Stomach (tissue), 19 donors: ENCODE measurements at places on chromosomes 1 and 21. TPM values are rescaled to one million over a fixed set of nuclear protein-coding genes. Genes with fewer than 3 reads are reported as not detected.

GRCh38 chr1:159960721-159961381 lies 6.8 kb upstream of the SLAMF9 start:
- peak; percentile 72 for DNase-seq

- DNase-seq: no peak
These were observed 235.6 kb downstream of the SMYD3 start for GRCh38 chr1:246271516-246271915.

DNA sequence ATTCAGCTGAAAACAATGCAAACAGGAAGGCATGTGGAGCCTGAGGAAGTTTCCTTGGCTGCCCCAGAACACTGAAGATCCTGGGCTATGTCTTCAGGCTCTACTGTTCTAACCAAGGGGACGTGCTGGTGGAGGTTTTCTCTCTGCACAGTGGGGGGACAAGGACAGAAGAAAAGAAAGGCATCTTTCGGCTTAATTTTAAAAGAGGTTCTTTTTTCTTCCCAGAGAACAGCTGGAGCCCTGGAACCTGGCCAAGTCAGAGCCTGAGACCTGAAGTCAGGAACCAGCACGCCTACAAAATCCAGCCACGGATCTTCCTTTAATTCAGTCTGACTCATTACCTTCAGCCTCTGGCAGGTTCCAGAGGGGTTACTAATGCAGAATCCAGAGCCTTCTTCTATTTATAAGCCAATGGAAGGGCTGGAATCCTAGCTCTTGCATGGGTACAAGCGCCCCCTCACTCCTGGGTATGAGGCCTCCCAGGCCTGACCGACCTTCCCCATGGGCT lies 19.8 kb downstream of the CTNNBIP1 start:
- DNase-seq: peak; percentile 72

DNA sequence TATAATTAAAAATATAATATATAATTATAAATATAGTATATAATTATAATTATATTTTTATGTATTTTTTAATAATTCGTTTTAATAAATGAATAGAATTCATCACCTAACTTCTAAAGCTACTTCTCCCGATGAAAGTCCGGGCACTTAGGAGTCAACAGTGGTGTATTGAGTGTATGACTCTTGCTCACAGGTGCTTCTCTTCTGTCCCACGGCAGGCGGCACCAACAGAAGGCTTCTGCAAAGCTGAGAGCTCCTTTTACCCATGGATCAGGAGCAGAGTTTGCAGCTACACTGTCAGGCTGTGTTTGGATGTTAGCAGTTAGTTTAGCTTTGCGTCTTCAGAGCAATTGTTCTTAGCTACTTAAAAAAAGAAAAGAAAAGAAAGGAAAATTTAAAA lies 122.4 kb downstream of the LIPI start:
- no peak for DNase-seq

GRCh38 chr21:17438635-17439034 lies 74.2 kb upstream of the CXADR start:
- no peak for DNase-seq

GRCh38 chr1:244006381-244006901 lies 44.6 kb upstream of the ZBTB18 start:
- no peak for DNase-seq

DNA sequence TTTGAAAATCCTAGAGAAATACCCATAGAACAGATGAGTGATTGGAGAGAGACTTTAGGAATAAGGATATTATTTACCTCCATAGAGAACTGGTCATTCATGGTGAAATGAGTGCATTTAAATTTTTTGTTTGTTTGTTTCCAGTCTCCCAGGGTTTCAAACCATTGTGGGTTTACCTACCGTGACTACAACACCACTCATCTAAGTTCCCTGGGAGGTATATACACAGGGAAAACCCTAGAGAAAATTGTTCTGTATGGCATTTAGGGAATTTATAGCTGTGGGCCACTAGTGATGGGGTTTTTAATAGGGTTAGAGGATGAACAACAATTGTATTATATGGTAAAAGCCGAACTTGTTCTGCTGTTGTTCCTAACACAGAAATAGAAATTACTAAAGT lies 109.2 kb downstream of the USP25 start:
- DNase-seq: no peak

- DNase-seq: peak; percentile 97
These were observed 59.1 kb downstream of the FAAP20 start for GRCh38 chr1:2135441-2135841.

- no peak for DNase-seq
These were observed 467.5 kb upstream of the CXADR start for GRCh38 chr21:17045214-17045853.

DNA sequence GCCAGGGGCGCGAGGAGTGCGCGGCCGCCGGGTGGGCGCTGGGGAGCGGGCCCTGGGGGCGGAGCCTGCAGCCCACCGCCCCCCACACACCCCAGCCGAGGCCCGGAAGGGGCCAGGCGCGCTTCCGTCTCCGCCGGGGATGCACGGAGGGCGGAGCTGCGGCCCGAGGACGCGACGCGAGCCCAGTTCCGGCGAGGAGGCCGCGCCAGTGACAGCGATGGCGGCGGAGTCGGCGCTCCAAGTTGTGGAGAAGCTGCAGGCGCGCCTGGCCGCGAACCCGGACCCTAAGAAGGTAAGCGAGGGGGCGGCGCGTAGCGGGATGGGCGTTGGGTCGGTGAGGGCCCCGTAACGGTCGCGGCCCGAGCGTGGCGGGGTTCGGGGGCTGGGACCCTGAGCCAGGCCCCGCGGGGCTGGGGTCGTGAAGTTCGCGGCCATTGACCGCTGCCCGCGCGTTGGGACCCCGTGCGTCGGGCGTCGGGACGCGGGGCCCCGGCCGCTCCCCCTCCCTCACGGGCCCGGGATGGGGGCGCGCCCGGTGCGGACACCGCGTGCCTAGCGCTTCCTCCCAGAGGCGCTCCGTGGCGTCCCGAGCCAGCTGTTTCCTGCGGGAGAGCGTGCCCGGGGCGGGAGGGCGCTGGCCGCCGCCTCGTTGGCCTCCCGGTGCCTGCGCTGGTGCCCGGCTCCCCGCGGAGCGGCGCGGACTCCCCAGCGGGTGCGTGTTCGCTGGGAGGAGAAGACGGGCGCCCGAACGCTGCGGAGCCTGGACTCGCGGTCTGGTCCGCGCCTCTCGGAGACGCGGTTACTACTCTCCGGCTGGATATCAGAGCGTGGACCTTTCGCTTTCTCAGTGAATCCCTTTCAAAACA lies at the start of gene ELOA:
TSS of gene ELOA (plus strand) at position 185 of the 866 bp plus-strand sequence. CDS start at position 218, 33 bp downstream.
- peak; percentile 77 for DNase-seq

- DNase-seq: no peak
These were observed 12.0 kb downstream of the PROX1 start for GRCh38 chr1:213999732-214000131.

GRCh38 chr21:37546949-37547614 lies 180.5 kb downstream of the DYRK1A start:
- DNase-seq: no peak

DNA sequence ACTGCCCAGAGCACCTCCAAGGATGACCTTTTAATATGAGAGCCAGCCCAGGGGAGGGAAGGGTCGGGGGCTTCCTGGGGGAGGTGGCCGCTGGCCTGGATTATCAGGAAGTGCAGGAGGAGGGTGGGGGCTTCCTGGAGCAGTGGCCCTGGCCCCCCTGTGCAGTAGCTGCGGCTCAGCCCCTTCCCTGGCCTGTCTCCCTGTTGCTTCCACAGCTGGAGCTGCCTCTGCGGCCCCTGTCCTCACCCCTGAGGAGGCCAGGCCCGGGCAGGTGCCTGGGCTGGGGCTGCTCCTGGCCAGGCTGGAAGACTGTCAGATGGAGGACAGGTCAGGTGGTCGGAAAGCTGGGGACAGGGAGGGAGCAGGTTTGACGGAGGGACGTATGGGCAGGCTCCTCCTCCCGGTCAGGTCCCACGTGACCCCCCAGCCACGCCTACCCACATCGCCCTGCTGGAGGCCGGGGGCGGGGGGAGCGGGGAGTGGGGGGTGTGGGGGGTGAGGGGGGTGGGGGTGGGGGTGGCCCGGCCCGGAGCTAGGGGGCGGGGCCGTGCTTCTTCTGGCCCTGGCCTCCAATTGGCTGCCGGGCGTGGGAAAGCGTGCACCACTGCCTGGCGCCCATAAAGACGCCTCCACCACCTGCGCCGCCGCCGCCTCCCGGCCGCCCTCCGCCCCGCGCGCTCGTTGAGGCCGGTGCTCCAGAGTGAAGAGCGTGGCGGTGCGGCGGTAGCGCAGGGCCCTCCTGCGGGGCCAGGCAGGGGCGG lies 10.2 kb upstream of the TNFRSF14 start:
- DNase-seq: peak; percentile 96

DNA sequence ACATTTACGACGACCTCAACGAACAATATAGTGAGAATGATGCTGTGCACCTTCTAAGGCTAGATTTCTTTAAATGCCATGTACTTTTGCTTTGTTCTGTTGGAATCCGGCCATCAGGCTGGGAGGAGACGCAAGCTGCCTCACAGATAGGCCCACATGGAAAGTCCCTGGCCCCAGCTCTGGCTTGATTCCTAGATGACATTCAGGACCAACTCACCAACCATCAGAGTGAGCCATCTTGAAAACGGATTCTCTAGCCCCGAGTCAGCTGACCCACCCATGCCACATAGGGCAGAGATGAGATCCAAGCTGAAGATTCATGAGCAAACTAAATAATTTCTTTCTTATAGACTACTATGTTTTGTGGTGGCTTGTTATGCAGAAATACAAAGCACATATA lies 164.4 kb downstream of the ZNF281 start:
- no peak for DNase-seq

DNA sequence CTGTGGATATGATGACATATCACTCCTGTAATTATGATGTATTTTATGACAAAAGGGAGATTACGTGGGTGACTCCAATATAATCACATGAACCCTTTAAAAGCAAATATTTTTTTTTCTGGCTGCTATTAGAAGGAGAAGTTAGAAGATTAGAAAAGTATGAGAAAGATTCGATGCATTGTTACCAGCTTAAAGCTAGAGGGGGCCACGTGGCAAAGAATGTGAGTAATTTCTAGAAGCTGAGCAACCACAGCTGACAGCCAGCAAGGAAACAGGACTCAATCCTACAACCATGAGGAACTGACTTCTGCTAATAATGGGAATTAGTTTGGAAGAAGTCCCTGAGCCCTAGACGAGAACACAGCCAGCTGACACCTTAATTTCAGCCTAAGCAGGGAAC lies 56.3 kb upstream of the C1orf87 start:
- DNase-seq: peak; percentile 16

DNA sequence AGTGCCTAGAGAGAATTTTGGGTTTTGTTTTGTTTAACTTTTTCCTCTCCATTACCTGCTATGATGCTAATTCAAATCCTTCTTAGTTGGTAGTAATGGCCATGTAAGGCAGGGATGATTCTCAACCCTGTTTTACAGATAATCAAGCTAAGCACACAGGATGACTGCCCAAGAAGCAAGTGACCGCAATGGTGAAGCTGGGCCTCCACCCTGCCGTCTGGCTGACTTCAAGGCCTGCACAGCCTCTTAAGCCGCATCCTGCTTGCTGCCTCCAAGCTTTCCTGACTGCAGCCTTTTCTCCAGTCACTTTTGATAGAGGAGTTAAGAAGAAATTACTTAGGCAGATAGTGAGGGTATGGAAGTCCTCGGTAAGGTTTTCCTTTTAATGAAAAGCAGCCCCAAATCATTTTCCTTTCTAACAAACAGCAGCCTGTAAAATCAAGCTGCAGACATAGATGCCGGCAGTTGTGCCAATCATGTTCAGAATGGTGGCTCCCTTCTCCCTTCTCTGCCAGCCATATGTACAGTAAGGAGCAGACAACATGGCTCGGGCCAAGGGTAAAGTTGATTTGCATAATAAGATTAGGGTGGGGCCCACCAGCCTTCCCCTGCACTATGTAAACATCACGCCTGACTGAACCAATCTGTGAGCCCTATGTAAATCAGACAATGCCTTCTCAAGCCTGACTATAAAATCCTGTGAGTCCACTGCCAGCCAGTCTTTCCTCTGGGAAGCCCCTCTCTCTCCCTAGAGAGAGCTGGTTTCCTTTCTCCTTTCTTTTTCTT lies 8.8 kb upstream of the CTBS start:
- DNase-seq: no peak

DNA sequence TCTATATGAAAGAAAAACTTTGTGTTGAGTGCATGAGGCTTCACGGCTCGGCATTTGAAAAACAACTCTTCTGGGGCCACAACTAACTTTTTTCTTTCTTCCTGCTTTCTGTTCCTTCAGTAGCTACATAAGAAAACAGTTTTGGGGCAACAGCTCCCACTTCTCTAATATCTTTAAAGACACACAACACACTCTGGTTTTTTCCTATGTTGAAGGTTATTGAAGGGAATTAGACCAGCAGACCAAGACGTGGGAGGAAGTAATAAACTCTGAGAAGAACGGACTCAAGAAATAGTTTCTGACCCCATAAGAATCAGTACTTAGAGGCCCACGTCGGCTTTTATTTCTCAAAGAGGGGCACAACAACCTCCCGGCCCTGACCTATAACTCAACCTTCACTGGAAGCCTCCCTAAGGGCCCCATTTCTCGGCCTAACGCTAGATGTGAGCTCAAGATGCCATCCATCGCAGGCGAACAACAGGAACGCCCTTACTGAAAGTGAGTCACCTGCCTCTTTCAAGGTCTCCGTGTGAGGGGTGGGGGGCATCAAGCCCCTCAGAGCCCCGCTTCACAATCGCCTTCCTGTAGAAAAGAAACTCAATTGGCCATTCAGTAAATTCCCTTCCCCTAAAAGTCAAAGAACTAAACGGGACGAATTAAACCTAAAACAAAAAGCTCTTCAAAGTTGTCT lies 844 bp downstream of the ZMYM6 start:
- DNase-seq: no peak

GRCh38 chr1:232905331-232906034 lies 44.9 kb upstream of the NTPCR start:
- DNase-seq: no peak

DNA sequence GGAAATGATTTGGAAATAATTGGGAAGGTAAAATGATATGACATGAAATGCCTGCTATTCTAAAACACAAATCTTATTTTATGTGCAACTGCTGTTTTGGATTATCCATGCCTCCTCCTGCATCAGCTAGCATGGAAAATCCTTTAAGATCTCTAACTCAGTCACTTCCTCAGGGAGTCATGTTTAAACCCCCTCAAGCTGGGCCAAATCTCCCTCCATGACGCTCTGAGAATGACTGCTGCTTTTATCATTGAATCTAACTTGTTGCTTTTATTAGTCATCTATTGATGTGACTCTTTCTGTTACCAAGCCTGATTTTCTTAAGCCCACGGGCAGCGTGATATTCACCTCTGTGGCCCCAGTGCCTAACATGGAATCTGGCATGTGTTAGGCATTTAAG lies 324.8 kb downstream of the DISC1 start:
- DNase-seq: no peak

GRCh38 chr1:17089506-17089905 lies 29.7 kb downstream of the PADI2 start:
- no peak for DNase-seq

- DNase-seq: no peak
These were observed 193.8 kb downstream of the ST6GALNAC3 start for GRCh38 chr1:76268341-76268740.

WLS gene
- polyA plus RNA-seq: 50.8 TPM

ZNF683 gene
- polyA plus RNA-seq: 1.5 TPM

DSCAM gene
- polyA plus RNA-seq: not detected

VAV3 gene
- 6.5 TPM for polyA plus RNA-seq

HES3 gene
- polyA plus RNA-seq: not detected

C4BPA gene
- not detected for polyA plus RNA-seq

NT5C1A gene
- polyA plus RNA-seq: not detected

TSTD1 gene
- 186 TPM for polyA plus RNA-seq

NOL9 gene
- polyA plus RNA-seq: 4.0 TPM

NBPF10 gene
- polyA plus RNA-seq: 0.43 TPM
